ENCODE measurements at places on chromosomes 4 and X. TPM values are rescaled to one million over a fixed set of nuclear protein-coding genes. Genes with fewer than 3 reads are reported as not detected.

Gene PF4V1
- not detected for total RNA-seq

Gene MAGEA2B
- total RNA-seq, result not detected

Gene CT45A2
- not detected for total RNA-seq

Gene XKRX
- total RNA-seq, result 0.08 TPM

Gene RPL34
- total RNA-seq, result 1,147 TPM

Gene TEX13C
- not detected for total RNA-seq

Gene CTAG1B
- not detected for total RNA-seq

Gene MAGEB2
- total RNA-seq, result not detected

Gene KLHL15
- total RNA-seq, result 2.4 TPM

Gene SPON2
- total RNA-seq, result 4.7 TPM

Gene NAA11
- not detected for total RNA-seq

Gene CAPN6
- total RNA-seq, result not detected

Gene TECRL
- not detected for total RNA-seq
